ENCODE measurements at places on chromosomes 2 and 18.

GRCh38 chr2:105858868-105859693 is 114.4 kb downstream of the NCK2 start:
- DNase-seq, result no peak

DNA sequence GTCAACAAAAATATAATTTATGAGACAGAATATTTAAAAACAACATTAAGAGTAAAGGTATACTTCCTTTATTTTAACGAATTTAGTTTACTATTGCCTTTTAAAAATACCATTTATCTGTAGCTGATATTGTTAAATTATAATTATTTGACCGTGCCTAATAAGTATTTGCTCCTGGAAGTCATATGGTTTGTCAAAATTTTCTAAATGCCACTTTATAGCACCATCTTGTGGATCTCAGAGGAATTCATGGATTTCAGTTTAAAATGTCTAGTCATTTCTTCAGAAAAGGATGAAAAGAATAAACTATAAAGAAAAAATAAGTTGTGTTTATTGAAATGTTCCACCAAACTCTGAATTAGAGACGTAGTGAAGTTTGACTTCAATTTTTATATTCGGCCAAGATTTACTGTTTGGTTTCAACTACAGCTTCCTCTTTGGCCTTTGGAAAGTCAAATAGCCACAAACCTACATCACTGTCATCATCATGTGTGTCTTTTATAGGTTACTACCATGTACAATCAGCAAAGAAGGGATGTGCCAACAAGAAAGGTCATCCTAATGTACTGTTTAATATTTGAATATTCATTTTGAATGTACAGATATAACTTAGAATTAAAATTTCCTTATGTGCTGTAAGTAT is 10.3 kb upstream of the FTCDNL1 start:
- no peak for DNase-seq

GRCh38 chr2:231332388-231332787 is 63.1 kb upstream of the B3GNT7 start:
- DNase-seq, result no peak

GRCh38 chr2:98604547-98604946 is 3.8 kb downstream of the COA5 start:
- no peak for DNase-seq

GRCh38 chr2:160736148-160737028 is 242.8 kb upstream of the RBMS1 start:
- no peak for DNase-seq

GRCh38 chr18:57970356-57971095 is 73.5 kb upstream of the NEDD4L start:
- no peak for DNase-seq

All from stimulated activated CD4-positive, alpha-beta T cell treated with anti-CD3 and anti-CD28 coated beads, Interleukin-1b, Interleukin-23, amount 100 ng/mL, for 24 hours (primary cell).